Osteoblast (primary cell): ENCODE measurements at places on chromosomes 5 and 9.

DNA sequence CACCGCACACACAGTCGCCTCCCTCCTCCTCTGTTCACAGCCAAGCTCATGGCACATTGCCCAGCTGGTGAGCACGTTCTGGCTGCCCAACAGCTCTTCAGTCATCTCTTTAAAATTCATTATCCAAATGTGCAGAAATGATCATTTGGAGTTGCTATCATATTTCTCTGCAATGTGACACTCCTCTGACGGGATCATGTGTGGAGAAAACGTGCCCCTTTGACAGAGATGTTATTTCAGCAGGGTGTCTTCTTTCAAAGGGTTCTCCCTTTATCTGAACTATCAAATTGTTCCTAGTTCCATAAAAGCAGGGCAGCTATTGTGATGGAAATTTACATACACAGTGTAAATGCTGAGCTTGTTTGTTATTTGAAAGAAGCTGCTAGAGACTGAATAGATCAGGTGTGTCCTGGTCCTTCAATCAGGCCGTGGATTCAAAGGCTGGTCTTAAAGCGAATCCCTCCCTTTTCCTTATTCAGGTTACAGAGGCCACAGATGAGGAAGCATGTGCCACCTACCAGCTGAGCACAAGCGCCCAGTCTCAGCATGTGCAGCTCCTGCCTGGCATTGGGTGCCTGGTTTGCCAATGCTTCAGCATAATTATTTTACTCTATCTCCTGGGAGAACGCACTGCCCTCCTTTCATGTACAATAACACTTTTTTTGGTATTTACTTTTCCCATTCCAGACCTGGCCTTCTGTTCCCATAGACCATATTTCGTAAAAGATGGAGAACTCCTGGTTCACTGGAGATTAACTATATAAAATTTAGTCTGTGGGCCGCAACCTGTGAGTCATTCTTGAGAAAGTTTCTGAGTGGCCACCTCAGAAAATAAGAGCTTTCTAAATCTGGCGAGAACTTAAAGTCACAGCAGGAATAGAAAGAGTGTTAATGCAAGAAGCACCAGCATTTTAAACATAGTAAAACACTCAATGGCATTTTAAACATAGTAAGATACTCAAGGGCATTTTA is 433.7 kb downstream of the ENC1 start:
- DNase-seq, result peak; percentile 64
- no peak overlapping the region for H3K4me3 ChIP-seq
- H3K27me3 ChIP-seq, result no peaks in the 10 kb centered on the region
- H3K4me1 ChIP-seq, result peaks cover 24% of the 10 kb centered on the region
- no peaks in the 10 kb centered on the region for H3K36me3 ChIP-seq

- no peaks in the 10 kb centered on the region for H3K4me1 ChIP-seq
- no peak overlapping the region for H3K27ac ChIP-seq
- no peaks in the 10 kb centered on the region for H3K27me3 ChIP-seq
- DNase-seq, result no peak
- H3K4me3 ChIP-seq, result no peak overlapping the region
- no peaks in the 10 kb centered on the region for H3K36me3 ChIP-seq
These were observed 120.8 kb upstream of the SLC27A6 start for GRCh38 chr5:128844354-128844923.

DNA sequence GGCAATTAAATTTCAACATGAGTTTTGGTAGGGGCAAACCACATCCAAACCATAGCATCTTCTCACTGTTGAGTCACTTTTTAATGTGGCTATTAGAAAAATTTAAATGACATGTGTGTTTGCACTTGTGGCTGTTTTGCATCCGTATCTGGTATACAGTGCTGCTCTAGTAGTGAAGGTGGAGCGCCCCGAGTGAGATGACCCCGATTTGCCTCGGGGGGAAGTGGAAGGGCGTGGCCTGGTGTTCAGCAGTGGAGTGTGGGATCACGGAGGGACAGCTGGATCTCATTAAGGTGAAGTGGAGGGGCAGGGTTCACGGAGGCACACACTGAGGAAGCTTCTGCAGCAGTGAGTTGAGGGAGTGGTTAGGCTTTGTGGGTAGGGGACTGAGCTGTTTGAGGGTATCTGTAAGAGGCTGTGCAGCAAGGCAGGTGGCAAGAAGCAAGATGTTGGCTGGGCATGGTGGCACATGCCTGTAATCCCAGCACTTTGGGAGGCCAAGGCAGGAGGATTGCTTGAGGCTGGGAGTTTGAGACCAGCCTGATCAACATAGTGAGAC is 6.2 kb upstream of the GMCL2 start:
- H3K27ac ChIP-seq, result no peak overlapping the region
- peaks cover 2% of the 10 kb centered on the region for H3K4me1 ChIP-seq
- peaks cover 18% of the 10 kb centered on the region for H3K27me3 ChIP-seq
- H3K36me3 ChIP-seq, result no peaks in the 10 kb centered on the region

DNA sequence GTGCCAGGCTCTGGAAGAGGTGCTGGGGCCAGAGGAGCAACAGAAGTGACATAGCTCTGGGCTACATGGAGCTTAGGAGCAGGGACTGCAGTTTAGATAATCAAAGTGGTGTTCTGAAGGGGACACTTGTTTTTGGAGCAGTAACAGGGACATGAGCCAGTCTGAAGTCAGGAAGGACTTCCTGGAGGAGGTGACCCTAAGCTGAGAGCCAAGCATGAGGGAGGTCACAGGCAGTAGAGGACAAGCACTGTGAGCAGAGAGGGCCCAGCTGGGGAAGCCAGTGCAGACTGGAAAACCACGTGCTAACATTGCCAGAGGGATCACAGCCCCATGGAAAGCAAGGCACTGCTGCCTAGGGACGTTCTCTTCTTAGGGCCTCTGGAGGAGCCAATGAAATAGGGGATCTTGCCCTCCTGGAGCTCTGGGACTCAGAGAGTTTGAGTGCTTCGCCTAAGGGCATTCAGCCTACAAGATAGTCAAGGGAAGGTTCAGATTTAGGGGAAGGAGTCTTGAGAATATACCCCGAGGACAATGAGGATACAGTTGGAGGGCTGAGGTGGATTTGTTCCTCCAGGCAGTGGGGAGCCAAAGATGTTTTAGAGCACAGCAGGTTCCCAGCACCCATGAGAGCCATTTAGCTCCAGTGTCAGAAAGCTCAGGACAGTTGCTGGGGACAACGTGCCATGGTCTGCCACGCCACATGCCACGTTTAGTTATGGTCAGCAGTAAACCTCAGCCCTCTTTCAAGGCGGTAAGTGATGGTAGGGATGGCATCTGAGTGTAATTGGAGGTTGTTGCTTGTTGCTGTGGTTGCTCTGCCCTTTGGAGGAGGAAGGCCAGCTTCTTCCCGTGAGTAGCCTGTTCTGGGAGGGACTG is 40.5 kb upstream of the SH3PXD2B start:
- DNase-seq, result no peak
- H3K27ac ChIP-seq, result no peak overlapping the region
- H3K4me3 ChIP-seq, result no peak overlapping the region
- H3K4me1 ChIP-seq, result peaks cover 13% of the 10 kb centered on the region

DNA sequence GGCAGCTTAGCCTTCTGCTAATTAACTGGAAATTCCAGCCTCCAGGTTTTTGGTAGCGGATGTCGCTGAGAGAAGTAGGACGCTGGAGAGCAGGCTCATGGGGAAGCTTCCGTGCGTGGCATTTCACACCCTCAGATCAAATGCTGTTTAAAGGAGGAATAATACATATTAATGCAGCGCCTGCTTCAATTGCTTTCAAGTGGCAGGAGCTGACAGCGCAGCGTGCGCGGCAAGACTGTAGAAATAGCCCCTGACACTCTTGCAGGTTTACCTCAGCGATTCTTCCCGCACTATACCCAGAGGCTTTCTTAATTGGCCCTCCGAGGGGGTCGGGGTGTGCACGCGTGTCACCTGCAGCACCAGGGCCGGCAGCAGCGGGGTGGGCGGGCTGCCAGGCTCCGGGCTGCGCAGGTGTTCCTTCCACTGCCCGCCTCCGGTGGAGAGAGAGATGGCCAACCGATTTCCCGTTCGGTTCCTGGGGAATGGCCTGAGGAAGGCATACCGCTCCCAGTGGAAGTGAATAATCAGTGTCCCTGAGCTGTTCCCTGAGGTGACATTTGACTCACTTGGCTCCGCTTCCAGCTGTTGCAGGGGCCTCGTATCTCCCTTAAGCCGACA is 427.9 kb downstream of the KCTD16 start:
- no peak overlapping the region for H3K27ac ChIP-seq
- H3K36me3 ChIP-seq, result no peaks in the 10 kb centered on the region
- peak; percentile 77 for DNase-seq
- H3K27me3 ChIP-seq, result no peaks in the 10 kb centered on the region

DNA sequence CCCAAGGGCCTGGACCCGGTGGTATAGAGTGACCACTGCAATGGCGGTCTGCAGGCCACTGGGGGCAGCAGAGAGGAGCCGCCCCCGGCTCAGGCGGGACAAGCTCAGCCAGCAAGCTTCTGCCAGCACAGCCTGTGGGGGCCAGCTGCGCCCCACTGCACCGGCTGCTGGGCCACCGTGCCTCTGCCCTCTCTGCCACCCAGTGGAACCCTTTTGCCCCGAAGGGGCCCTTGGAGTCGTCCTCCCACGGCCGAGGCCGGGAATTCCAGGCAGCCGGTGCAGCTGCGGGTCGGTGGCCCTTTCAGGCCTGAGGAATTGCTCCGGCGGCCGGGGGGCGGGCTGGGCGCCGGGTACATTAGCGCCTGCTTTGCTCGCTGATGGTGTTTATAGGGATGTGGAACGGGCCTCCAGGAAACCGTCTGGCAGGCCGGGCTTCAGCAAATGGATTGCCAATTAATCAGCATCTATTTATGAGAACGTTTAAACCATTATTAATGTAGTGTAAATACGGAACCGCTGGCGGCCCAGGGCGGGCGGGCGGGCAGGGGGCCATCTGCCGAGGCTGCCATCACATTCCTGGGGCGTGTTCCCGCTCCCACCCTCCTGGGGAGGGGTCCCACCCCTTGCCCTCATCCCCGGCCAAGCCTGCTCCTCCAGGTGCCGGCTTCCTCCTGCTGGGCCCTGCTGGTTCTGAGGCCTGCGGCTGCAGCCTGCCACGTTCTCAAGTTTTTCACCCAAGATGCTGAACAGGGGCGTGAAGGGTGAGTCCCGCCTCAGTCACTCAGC is 127.4 kb downstream of the BARX1 start:
- no peaks in the 10 kb centered on the region for H3K4me1 ChIP-seq
- H3K27ac ChIP-seq, result no peak overlapping the region
- H3K36me3 ChIP-seq, result no peaks in the 10 kb centered on the region
- DNase-seq, result peak; percentile 99
- H3K27me3 ChIP-seq, result no peaks in the 10 kb centered on the region
- H3K4me3 ChIP-seq, result peak overlapping the region; percentile 63

- no peak overlapping the region for H3K4me3 ChIP-seq
- H3K36me3 ChIP-seq, result no peaks in the 10 kb centered on the region
- no peaks in the 10 kb centered on the region for H3K27me3 ChIP-seq
- H3K4me1 ChIP-seq, result no peaks in the 10 kb centered on the region
These were observed 34.4 kb downstream of the CFAP90 start for GRCh38 chr5:7816535-7816901.

GRCh38 chr9:99720455-99721050 is 101.1 kb upstream of the NR4A3 start:
- H3K4me3 ChIP-seq, result peak overlapping the region; percentile 57
- DNase-seq, result no peak
- no peaks in the 10 kb centered on the region for H3K27me3 ChIP-seq
- peaks cover 5% of the 10 kb centered on the region for H3K4me1 ChIP-seq
- H3K27ac ChIP-seq, result no peak overlapping the region

DNA sequence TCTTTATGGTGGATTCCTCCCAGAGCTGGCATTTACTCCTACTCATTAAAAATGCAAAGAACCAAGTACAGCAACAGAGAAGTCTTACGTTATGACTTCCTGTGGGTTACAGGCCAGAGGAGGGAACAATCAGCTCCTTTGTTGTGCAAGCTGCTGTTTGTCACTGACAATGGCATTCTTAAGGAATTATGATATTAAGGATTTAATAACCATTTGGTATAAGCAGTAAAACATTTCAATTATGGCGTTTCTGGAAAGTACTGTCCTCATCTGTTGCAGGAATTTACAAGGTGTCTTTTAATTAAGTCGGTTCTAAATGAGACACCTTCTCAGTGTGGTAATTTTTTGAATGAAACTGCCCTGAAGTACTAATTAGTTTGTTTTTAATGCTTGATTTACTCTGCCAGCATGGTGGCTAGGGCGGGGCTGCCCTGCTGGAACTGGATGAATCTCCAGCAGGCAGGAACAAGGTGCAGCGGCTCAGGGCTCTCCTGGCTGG is 49.1 kb upstream of the VDAC1 start:
- no peaks in the 10 kb centered on the region for H3K27me3 ChIP-seq
- no peak overlapping the region for H3K27ac ChIP-seq
- H3K4me1 ChIP-seq, result peaks cover 8% of the 10 kb centered on the region
- peak; percentile 62 for DNase-seq
- no peak overlapping the region for H3K4me3 ChIP-seq

DNA sequence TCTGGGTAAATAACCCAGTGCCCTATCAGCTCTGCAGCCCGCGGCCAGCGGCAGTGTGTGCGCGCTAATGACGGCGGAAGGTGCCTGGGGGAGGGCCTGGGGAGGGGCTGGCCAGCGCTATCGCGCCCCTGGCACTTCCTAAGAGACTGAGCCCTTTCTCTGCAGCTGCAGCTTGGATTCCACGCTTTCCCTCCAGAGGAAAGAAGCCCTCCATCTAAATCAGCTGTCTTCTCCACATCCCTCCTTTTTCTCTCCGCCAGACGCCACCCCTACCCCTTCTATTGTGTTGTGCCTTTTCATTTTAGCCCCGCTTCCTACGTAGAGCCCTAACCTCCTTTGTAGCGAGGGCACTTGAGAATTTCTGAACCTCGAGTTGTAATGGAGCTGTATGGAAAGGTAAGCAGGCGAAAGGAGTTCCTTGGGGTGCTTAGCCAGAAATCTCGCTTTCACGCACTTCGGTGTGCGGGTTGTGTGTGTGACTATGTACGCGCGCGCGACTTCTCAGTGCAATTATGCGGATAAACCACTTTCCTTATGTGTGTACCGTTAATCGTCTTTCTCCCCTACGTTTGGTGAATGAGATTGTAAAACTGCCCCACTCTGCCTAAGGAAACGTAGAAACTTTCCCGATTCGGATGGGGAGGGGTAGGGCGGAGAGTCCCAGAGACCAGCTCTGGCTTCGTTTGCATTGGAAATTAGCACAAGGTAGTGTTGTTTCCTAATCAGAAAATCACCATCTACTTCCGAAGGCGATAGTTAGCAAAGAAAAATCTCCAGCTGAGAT is 664 bp upstream of the RAB3C start:
- no peaks in the 10 kb centered on the region for H3K27me3 ChIP-seq
- H3K36me3 ChIP-seq, result no peaks in the 10 kb centered on the region
- peak overlapping the region; percentile 67 for H3K4me3 ChIP-seq
- H3K4me1 ChIP-seq, result peaks cover 11% of the 10 kb centered on the region
- DNase-seq, result peak; percentile 58

DNA sequence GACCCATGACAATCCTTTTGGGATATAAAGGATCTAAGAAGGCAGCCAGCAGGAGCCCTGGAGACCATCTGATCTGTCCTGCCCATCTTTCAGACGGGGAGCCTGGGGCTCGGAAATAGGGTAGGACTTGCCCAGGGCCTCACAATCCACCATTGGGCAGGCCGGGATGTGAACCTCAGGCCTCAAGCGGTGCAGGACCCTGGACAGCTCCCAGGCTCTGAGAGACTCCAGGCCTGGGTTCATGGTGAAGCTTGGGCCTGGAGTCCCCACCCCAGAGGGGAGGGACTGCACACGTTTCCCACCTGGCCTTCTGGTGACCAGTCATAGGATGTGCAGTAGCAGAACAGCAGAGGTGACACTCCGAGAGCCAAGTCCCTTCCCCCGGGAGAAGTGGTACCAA is 36.6 kb upstream of the RAPGEF1 start:
- no peak for DNase-seq
- no peaks in the 10 kb centered on the region for H3K4me1 ChIP-seq
- no peaks in the 10 kb centered on the region for H3K36me3 ChIP-seq
- no peak overlapping the region for H3K27ac ChIP-seq
- H3K27me3 ChIP-seq, result no peaks in the 10 kb centered on the region
